ENCODE measurements at places on chromosomes 13 and 19. TPM values are rescaled to one million over a fixed set of nuclear protein-coding genes. Genes with fewer than 3 reads are reported as not detected.

Gene RELB
- 9.5 TPM for total RNA-seq

Gene ZNF429
- 12.7 TPM for total RNA-seq

Gene SCAF1
- total RNA-seq: 19.5 TPM

Gene ZNF208
- 8.8 TPM for total RNA-seq

Gene ZNF266
- total RNA-seq: 21.1 TPM

Gene PINLYP
- 2.7 TPM for total RNA-seq

Gene PRR36
- total RNA-seq: 0.92 TPM

Gene DHDH
- not detected for total RNA-seq

Gene NKG7
- 2.3 TPM for total RNA-seq

Gene LYPD5
- total RNA-seq: 1.6 TPM

Gene PSG4
- total RNA-seq: not detected

Gene ZNF358
- total RNA-seq: 24.2 TPM

Gene C19orf18
- total RNA-seq: 0.82 TPM

Gene SULT2A1
- total RNA-seq: not detected

Gene TMEM38A
- total RNA-seq: 97.2 TPM

Gene ATP4A
- total RNA-seq: not detected
